ENCODE measurements at places on chromosomes 7 and 10.

- no peak for DNase-seq
These were observed 382.7 kb downstream of the PAXIP1 start for GRCh38 chr7:154620141-154620755.

- DNase-seq: no peak
These were observed 139.0 kb upstream of the GPR26 start for GRCh38 chr10:123527151-123527550.

GRCh38 chr7:30900053-30900452 lies 11.6 kb upstream of the AQP1 start:
- no peak for DNase-seq

DNA sequence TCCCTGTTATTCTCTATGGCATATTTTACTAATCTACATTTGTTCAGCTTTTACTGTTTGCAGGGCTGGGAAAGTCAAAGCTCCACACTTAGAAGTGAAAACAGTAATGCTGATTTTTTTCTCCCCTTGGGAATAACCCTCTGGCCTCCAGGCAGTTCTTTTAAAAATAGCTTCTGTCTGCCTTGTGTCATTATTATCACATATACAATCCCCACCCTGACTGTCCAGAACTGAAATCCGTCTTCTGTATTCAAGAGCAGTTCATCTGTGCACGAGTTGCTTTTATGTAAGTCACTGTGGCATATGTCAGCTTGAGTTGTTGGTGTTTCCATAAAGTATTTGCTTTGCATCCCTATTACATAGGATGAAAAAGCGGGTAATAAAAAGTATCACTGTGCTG lies 1221.1 kb upstream of the CELF2 start:
- DNase-seq: no peak

DNA sequence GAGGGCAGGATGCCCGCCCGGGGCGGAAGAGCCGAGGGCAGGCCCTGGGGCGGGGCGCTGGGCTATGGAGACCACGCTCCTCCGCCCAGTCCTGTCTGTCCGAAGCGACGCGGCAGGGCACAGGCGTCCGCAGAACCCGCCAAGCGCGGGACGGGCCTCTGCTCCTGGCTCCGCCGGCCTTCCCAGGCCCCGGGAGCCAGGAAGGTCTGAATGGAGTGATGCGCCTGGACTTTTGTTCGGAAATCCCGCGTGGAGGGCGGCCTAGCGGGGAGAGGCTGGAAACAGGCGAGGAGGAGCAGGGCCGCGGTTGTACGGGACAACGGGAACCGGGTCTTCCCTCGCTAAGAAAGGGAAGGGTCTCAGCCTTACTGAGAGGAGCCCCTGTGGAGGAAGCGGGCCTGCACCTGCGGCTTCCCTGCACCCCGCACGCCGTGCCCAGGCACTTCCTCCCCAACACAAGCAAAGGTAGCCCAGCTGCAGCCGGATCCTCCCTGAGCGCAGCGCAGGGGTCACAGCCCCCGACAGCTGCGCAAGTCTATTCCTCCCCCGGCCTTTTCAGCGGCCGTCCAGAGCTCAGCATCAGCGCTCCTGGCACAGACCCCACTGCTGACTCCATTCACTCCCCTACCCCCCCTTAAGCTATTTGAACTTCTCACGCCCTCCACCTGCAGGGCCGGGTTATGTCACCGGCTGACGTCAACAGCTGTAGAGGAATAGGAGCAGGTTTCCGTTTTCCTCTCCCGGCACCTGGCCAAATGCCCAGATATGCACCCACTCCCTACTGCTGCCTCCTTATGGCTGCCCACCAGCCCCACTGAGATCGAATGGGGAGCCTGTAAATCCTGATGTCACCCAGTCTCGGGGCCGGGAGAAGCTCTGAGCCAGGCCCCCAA lies 143.2 kb upstream of the RET start:
- no peak for DNase-seq

DNA sequence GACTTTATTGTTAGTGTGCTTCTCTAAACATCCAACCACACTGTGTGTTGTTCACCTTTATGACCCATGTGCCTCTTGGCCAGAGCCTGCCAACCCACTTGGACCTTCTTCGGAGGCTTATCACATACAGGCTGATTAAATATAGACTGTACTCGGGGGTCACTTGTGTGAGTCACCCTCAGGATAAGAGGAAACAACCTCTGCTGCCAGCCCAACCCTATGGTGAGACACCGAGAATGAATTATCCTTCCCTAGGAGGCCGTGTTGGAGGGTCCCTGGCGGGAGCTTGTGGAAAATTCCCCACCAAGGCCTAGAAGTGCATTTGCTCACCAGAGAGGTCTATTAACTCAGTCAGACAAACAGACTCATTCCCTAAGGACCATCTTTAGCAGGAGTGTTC lies 63.0 kb downstream of the FAS start:
- no peak for DNase-seq

DNA sequence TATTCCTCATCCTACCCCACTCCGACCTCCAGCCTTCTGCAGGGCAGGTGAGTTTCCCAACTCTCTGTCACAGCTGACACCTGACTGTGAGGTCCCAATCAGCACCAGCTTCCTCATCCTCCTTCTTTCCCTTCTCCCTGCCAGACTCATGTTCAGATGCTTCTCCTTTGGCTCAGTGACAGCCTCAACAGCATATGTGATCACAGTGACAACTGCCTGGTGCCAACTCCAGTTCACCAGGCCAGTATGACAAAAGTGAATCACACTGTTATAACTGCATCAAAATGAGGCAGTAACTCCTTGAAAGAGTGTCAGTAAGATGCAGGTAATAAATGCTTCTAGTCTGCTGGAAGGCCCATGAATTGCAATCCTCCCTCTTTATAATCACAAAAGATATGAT lies 46.8 kb upstream of the NFE2L3 start:
- no peak for DNase-seq

DNA sequence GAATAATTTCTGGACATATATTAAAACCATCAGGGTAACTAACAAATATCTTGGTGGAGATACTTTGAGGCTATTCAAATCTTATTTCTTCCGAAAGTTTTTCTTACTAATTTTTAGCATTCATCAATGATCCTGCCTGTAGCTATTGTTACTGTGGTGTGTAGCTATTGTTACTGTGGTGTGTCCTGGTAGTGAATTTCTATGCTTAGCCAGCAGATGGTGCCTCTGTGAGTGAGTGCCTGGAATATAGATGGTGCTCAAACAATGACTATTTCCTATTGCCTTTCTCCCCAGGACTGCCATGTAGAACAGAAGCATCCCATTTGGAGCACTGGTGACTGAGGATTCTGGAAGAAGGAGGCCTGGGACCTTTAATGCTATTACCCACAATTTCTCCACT lies 245.7 kb downstream of the CCSER2 start:
- no peak for DNase-seq

GRCh38 chr7:16504019-16504418 lies 22.6 kb upstream of the LRRC72 start:
- DNase-seq: no peak

- no peak for DNase-seq
These were observed 13.2 kb downstream of the ERVW-1 start for GRCh38 chr7:92464515-92464914.

- no peak for DNase-seq
These were observed 15.5 kb downstream of the CYP3A4 start for GRCh38 chr7:99768471-99768870.

DNA sequence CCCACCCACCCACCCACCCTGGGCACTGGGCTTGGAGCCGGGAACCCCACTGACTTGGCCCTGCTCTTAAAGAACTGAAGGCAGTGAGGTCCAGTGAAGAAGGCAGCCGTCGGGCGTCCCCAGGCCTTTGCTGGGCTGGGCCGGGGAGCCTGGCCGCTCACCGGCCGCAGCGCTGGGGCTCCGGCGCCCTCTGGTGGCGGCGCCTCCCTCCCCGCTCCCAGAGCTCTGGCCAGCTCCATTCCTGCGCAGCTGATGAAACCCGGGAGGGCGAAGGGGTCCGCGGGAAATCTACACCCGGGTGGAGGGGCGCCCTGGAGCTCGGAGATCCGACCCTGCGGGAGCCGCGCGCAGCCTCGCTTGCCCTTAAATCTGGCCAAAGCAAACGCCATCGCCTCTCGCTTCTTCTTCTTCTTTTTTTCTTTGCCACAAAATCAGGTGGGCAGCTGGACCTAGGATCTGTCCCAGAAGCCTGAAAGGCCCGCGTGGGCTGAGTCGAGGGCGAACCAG lies 1.7 kb upstream of the CXCL12 start:
- DNase-seq: peak; percentile 25

DNA sequence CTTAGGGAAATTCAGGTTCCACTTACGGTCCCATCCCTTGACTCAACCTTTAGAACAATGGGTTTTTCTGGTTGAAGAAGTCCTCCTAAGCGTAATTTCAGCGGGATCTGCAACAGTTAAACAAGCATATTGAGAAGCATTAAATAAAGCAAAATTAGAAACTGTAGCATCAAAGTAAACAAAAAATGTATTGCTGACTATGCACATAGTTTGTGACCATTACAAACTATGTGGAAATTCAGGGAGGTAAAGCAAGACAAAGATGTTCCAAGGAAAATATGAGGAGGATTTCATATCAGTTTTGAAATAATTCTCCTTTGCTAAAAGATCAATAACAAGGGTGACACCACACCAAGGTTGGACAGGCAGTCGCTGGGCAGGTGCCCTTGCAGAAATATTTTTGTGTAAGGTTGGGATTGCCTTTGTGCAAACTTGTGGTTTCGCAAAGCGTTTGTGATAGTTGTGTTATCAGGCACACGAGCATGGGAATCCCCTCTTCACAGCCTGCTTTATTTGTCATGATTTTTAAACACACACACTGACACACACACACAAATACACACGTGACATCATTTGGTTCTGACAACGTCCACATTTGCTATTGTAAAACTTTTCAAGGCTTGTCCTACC lies 5.4 kb upstream of the CYP3A5 start:
- no peak for DNase-seq

DNA sequence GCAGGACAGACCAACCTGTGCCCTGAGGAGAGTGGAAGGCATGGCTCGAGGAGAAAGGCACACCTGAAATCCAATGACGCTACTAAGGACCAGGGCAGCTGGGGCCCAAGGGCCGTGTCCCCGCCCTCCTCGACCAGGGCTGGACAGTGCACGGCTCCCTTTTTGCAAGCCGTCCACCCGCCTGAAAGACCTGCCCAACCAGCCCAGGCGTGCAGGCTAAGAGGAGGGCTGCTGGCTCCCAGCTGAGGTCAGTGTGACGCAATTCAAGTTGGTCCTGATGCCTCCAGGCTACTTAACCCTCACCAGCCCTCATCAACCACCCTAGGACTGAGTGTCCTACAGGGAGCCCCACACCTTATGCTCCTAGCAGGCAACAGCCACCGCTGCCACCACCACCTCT lies 69.3 kb downstream of the DLG5 start:
- DNase-seq: no peak

All from stimulated activated CD8-positive, alpha-beta memory T cell treated with anti-CD3 and anti-CD28 coated beads, Interleukin-2, amount 100 ng/mL, for 48 hours (primary cell).